ENCODE measurements at places on chromosomes 3 and 15.

- no peak for DNase-seq
Observed at GRCh38 chr3:106114848-106115247, 246.0 kb upstream of the CBLB start.

GRCh38 chr3:78235841-78236240 lies 1195.9 kb downstream of the ROBO2 start:
- no peak for DNase-seq

- DNase-seq = no peak
Observed at GRCh38 chr15:32690941-32691688, 26.7 kb upstream of the GREM1 start.

DNA sequence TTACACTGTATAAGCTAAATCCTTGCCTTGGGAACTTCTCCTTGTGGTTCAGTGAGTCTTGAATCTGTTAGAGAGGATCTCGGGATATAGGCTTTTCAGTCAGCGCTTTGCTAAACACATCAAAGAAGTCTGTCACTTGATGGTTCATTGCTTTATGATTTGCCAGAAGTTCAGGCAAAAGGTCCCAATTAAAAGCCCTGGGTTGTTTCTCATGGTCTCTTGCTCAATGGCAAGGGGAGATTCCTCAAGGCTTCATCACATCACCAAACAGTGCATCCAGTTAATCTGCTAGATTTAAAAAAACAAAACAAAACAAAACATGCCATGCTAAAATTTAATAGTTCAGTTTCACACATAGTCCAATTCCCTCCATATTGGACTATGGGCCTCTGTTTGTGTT lies 114.8 kb downstream of the FILIP1L start:
- no peak for DNase-seq

GRCh38 chr15:92809880-92810361 lies 90.2 kb upstream of the CHD2 start:
- DNase-seq = peak; percentile 12

- no peak for DNase-seq
Observed at GRCh38 chr3:5082789-5083115, 39.3 kb upstream of the ARL8B start.

GRCh38 chr15:69161079-69161877 lies 843 bp downstream of the GLCE start:
- DNase-seq = peak; percentile 5

- DNase-seq = peak; percentile 26
Observed at GRCh38 chr15:56537881-56538280, 72.9 kb upstream of the MNS1 start.

- DNase-seq = no peak
Observed at GRCh38 chr3:50599716-50600118, 11.9 kb downstream of the CISH start.

- DNase-seq = no peak
Observed at GRCh38 chr3:179769411-179770247, 116.8 kb downstream of the USP13 start.

GRCh38 chr3:105905328-105905727 lies 36.5 kb upstream of the CBLB start:
- no peak for DNase-seq

- DNase-seq = no peak
Observed at GRCh38 chr3:42979044-42979972, at the start of gene GASK1A. GASK1A (plus strand) TSS chr3:42979311; CDS start chr3:42979643, 332 bp downstream.

GRCh38 chr3:43770426-43771103 lies 79.8 kb downstream of the ABHD5 start:
- DNase-seq = peak; percentile 25

GRCh38 chr3:182562274-182562673 lies 231.0 kb upstream of the ATP11B start:
- DNase-seq = no peak

DNA sequence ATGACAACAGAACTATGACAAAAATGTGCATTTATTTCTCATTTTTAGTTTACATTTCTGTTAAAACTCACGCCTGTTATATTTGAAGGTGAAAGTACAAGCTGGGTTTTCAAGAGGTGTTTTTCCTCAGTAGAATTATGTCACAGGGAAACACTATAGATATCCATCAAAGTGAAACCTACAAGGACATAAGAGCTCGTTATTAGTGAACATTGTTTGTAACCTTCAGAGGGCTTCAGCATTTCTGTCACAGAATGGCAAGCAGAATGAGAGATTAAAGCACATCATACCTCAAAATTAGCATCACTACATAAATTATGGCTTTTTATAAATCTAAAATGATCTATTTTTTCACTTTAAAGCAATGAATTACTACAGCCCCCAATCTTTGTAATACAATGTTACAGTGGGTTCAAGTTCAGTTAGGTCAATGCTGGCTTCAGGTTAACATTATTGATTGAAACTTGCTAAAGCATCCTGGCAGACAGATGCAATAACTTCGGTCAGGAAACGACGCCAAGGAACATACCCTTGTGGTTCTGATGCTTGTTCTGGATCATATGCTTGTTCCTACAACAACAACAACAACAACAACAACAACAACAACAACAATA lies 405.6 kb downstream of the CADM2 start:
- no peak for DNase-seq

DNA sequence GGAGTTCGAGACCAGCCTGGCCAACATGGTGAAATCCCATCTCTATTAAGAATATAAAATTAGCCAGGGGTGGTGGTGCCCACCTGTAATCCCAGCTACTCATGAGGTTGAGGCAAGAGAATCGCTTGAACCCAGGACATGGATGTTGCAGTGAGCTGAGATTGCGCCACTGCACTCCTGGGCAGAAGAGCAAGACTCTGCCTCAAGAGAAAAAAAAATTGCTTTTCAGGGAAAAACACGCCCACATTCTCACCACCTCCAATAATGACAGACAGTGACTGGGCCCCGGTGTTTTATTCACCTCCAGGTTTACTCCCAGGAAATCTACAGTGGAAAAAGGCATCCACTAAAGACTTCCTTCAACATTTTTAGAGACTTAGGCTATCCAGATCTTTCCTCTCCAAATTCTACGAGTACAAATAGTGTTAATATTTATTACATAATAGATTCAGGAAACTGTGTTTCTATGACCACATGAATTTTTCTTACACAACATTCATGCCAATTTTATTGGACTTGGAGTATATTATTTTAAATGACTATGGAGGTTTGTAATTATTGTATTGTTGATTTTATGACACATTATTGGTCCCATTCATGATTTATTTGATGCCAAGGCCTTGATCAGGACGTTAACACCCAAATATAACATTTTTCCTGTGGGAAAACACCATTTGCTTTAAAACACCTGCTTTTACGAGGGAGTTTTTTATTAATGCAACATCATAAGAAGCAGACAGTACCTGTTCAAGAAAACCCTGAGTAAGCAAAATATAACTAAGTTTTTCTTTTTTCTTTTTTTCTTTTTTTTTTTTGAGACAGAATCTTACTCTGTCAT lies 26.6 kb downstream of the IGF2BP2 start:
- DNase-seq = no peak

GRCh38 chr3:72938471-72939265 lies 50.8 kb downstream of the GXYLT2 start:
- no peak for DNase-seq

- DNase-seq = no peak
Observed at GRCh38 chr3:64732576-64732975, 44.8 kb upstream of the ADAMTS9 start.

DNA sequence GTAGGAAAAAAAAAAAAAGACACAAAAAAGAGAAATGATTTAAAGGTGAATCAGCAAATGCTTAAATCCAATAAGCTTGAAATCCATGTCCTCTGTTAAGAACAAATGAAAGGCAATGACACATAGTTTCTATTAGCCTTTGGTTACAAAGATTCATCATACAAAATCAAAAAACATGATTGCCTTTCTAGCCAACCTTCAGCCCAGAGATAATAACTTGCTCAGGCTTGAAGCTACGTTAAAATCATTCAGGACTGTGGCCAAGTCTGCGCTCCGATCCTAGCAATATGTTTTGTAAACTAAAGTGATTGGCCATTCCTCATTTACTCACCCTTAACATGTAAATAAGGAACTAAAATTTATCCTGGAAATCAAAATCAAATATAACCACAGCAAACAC lies 556.7 kb downstream of the FGF12 start:
- no peak for DNase-seq

DNA sequence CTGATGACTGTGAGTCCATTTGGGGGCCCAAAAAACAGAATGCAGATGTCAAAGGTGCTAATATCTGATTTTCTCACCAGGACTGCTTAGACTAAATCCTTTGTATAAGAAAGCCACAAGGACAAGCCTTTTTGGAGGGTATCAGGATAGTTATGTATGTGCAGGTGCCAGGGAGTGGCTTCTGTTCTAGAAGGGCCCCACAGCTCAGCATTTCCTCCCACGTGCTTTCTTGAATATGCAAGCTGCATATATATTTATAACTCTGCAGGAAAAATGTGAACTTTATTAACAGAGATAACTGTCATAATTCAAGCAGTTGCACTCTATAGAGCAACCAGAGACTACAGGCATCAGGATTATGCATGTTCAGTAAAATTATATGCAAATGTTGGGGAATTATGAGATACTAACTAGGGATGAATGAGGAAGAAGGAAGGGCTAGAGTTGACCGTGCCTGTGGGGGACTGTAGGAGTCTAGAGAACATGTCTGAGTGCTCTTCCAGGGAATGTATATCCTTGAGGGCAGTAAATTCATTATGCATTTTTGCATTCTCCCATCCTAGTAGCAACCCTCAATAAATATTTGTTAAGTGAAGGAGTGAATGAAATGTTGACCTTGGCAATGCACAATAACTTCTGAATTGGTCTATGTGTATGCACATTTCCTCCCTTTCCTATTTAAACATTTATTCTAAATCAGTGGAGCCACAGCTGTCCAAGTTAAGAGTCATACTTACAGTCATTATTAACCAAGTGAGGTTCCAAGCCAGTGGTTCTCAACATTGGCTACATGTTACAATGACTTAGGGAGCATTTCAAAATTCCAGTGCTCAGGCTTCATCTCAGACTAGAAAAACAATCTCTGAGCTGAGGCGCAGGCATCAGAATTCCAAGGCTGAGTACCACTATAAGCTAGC lies 94.8 kb upstream of the ANKRD28 start:
- no peak for DNase-seq

DNA sequence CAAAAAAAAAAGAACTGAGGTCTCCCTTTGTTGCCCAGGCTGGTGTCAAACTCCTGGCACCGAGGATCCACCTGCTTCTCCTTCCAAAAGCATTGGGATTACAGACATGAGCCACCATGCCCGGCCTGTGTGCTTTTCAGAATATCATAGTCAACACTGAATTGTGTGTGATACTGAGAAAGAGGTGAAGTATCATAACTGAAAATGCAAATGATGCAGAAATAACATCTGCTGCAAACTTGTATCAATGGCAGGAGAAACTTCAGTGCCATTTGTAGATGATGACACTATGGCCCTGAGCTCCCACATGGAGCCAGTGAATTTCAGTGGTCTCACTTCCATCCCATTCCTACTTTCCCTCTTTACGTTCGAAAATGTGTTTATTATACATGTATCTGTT lies 21.9 kb downstream of the IL12A start:
- DNase-seq = no peak

GRCh38 chr3:184344579-184345316 lies 7.3 kb downstream of the FAM131A start:
- no peak for DNase-seq

GRCh38 chr3:30644615-30645014 lies 38.2 kb downstream of the TGFBR2 start:
- peak; percentile 18 for DNase-seq

- DNase-seq = no peak
Observed at GRCh38 chr15:69659454-69660050, 206.9 kb downstream of the RPLP1 start.

GRCh38 chr3:190718671-190719070 lies 143.8 kb downstream of the GMNC start:
- DNase-seq = no peak

GRCh38 chr15:101036189-101036588 lies 117.0 kb downstream of the LRRK1 start:
- DNase-seq = no peak

- DNase-seq = no peak
Observed at GRCh38 chr3:52070724-52071621, 14.6 kb upstream of the DUSP7 start.

DNA sequence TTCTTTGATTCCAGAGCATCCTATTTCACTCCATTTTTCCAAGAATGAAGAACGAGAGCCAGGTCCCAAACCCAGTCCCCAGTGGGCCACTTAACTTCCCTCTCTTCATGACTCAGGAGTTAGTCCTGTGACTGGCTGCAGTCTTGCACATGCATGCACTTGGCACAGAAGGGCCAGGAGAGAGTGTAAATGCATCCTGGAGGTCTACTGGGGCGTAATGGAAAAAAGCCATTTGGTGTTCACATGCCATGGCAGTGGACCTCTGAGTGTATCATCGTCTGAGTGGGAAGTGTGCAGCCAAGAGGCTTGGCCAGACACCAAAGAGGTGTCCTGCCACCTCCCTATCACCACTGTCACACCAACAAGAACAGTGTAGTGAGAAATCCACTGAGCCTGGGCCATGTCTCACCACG lies 15.1 kb upstream of the RFTN1 start:
- no peak for DNase-seq

DNA sequence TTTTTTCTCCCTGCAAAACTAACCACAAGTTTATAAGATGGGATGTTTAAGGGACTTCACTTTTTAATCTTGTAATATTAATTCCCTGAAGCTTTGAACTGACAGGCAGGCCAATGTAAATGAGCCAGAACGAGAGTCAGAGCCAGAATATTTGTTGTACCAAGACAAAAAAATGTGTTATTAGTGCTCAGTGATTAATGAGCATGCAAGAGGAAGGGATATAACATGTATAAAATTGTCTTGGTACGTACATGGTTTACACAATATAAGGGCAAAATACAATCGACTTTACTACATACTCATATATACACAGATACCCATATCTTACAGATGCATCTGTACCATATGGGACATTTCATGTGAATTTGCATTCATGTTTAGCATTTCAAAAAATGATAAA lies 331.2 kb downstream of the MECOM start:
- DNase-seq = no peak

DNA sequence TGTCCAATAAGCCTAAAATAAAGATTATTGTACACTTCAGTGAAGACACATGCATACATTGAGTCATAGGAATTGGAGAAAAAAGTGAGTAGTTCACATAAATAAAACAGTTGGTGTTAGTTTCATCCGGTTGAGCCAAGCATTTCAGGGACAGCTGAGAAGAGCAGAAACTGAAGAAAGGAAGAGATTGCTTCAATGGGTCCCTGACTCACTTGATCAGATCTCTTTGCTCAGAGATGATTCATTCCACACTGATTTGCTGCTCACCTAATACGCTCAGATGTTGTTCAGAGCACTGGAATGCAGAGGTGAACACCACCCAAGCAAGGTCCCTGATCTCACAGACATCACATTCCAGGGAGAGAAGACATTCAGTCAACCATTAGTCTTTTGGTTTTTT lies 93.7 kb downstream of the RAD18 start:
- no peak for DNase-seq

GRCh38 chr3:145882436-145882835 lies 278.5 kb downstream of the PLOD2 start:
- DNase-seq = no peak

- no peak for DNase-seq
Observed at GRCh38 chr3:10707400-10708215, 108.4 kb upstream of the SLC6A11 start.
